Stimulated activated CD4-positive, alpha-beta T cell treated with anti-CD3 and anti-CD28 coated beads, Interleukin-15, amount 100 ng/mL, for 1 hour (primary cell): ENCODE measurements at places on chromosomes 4 and X.

- DNase-seq = no peak
Measured at GRCh38 chr4:54004463-54004862, 59.9 kb downstream of the CHIC2 start.

GRCh38 chr4:168812806-168813205 is 197.2 kb downstream of the CBR4 start:
- DNase-seq = no peak

DNA sequence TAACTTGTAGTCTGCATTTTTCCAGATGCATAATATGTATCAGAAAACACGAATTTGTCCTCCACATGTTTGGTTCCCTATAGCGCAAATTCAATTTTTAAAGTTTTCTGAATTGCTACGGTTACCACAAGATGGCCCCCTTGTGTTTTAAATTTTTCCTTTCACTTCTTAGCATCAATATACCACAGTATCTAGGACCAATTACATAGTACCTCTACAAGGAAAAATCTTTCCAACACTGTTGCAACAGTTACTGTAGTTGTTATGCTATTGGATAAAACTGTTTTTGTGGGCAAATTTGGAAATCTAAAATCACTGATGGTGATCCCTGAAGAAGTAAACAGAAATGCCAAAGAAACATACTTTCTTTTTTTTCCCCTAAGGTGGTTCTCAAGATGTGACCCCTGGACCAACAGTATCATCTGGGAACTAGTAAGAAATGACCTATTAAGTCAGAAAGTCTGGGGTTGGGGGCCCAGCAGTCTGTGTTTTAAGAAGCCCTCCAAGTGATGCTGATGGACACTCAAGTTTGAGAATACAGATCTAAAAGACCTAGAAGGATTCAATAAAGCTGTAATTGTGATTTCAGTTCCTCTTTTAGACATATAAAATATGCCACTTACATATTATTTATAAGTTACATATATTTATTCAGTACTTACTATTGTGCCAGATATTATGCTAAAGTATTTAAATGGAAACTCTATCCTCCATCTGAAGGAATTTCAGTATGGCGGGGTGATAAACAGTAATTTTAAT is 3.1 kb downstream of the ZGRF1 start:
- no peak for DNase-seq

DNA sequence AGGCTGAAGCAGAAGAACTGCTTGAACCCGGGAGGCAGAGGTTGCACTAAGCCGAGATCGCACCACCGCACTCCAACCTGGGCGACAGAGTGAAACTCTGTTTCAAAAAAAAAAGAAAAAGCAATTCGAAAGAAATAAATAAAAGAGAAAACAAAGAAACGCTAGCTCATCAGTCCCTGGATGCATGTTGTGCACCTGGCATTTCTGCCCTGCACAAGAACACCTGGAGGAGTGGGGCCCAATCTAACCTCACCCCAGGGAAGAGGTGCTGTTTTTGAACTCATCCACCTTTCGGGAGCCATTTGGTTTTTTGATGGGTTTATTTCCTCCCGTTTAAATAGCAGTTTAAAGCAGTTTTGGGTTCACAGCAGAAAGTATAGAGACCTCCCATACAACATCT is 5.7 kb upstream of the MRFAP1 start:
- DNase-seq = no peak

GRCh38 chr4:115260195-115260594 is 146.8 kb upstream of the NDST4 start:
- DNase-seq = no peak

DNA sequence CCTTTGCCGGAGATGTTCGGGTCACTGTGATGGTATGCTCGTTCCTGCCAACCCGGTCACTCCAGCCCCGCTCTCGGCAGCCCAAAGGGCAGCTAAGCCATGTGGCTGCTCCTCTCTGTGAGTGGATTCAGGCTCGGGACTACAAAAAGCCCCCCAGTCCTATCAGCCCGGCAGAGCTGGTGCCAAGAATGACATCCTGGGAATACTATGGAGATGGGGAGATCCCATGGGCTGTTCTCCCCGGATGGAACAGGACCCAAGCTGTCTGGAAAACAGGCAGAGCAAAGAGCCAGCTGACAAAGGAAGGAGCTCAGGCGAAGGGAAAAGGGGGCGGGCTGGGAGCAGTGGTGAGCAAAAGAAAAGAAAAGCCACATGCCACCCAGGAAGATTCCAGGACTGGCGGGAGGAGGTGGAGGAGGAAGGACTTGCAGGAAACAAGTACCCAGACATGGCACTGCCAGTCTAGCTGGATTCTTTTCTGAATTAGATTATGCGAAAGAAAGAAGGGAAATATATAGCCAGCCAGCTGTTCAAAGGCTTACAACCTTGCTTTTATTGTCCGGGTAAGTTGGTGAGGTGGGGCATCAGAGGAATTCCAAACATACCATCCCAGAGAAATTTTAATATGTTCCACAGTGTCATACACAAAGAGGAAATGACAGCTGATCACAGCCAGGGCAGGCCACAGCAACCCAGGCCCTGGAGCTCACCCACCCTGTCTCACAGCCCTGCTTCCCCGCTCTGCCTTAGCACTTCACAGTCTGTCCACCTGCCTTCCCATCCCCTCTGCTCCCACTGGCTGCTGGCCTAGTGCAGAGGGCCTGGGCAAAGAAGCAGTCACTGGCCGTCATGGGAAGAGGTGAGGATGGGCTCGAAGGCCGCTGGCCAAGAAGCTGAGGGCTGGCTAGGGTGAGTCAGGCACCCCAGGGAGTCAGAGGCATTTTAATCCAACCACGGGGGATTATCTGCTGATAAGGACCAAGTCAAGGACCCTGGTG is 3.4 kb downstream of the NDP start:
- DNase-seq = no peak

DNA sequence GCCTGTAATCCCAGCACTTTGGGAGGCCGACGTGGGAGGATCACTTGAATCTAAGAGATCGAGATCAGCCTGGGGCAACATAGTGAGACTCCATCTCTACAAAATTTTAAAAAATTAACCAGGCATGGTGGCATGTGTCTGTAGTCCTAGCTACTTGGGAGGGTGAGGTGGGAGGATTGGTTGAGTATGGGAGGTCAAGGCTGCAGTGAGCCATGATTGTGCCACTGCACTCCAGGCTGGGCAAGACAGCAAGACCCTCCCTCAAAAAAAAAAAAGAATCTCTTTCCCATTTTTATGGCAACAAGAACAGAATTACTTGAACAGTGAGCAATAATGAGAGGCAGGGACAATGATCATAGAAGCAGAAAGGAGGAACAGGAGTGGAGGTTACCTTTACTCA is 94.8 kb downstream of the RNF150 start:
- DNase-seq = no peak

GRCh38 chrX:72676465-72676864 is 37.6 kb downstream of the PHKA1 start:
- DNase-seq = no peak

DNA sequence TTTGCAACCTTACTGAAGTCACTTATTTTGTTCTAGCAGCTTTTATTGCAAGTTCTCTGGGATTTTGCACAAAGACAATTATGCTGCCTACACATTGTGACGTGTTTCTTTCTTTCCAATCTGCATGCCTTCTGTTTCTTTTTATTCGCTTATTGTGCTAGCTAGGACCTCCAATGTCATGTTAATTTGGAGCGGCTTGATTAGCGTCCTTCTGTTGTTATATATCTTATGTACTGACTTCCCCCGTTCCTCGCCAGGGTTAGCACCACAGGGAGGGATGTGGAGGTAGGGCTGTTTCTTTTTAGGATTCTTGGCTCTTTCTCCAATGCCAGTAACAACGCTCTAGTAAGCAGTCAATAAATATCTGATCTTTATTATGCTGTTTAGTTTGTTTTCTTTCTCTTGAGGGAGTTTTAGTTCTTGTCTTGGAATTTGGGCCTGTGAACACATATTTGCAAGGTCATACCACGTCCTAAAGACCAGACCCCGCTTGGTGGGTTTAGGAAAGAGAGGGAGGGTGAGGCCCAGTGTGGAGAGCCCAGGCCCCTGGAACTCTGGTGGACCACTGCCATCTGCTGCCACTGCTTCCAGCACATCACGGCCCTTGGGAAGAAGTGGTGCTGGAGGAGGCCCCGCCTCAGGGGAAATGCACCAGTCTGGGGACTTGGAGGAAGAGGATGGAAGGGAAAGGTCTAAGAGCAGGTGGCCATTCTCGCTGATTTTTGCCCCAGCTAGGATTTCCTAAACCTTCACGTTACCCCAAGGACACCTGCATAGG is 129.1 kb downstream of the TRIML1 start:
- DNase-seq = no peak

DNA sequence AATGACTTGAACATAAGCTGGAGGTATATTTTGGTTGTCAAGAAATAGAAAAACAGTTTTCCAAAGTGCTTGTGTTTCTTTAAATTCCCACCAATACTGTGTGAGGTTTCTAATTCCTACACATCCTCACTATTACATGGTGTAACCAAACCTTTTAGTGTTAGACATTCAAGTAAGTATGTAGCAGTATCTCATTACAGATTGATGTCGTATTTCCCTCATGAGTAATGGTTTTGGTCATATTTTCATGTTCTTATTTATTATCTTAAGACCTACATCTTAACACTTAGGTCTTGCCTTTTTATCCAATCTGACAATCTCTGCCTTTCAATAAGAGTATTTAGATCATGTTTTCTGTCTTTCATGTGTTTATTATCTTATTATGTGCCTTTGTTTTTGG is 253.7 kb upstream of the ANXA10 start:
- DNase-seq = no peak

GRCh38 chr4:2082627-2083026 is 23.5 kb downstream of the NAT8L start:
- no peak for DNase-seq

DNA sequence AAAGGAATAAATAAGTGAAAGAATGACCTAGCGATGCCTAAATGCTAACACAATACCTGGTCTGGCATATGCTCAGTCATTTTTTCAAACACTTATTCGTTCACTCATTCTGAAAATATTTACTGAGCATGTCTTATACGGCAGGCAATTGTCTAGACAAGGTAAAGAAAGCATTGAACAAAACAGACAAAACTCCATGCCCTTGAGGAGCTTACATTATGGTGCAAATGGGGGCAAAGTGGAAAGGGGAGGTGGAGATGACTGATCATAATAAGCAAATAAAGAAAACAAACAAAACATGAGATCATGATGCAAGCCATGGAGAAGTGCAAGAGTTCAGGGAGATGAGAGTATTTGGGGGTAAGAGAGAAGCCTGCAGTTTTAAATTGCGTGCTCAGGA is 334.6 kb upstream of the PPARGC1A start:
- DNase-seq = no peak

DNA sequence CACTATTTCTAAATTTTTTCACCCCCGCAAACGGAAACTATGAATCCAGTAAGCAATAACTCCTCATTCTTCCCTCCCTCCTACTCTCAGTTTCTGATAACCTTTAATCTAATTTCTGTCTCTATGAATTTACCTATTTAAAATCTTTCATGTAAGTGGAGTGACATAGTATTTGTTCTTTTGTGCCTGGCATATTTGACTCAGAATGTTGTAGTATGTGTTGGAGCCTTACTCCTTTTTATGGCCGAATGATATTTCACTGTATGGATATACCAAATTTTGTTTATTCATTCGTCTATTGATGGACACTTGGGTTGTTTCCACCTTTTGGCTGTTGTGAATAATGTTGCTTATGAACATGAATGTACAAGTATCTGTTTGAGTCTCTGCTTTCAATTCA is 61.1 kb upstream of the C1GALT1C1 start:
- no peak for DNase-seq

DNA sequence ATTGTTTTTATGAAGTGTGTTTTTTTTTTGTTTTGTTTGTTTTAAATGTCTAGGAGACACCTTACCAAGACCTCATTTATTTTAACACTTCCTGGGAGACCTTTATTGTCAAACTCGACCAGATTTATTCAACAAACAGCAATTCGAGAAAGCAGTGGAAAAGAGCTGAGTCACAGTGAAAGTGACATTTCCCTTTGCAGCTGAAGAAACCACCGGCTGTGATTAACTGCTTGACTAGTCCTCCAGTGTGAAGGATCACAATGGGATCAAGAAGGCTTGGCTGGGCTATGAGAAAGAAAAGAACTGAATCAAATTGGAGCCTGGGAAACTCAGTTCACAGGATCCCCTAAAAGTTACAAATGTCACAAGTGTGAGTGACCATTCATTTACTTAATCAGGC is 11.9 kb upstream of the ADH7 start:
- DNase-seq = no peak

- DNase-seq = no peak
Measured at GRCh38 chr4:86398187-86398586, 38.3 kb upstream of the MAPK10 start.

- no peak for DNase-seq
Measured at GRCh38 chr4:153790500-153790865, 1.6 kb upstream of the SFRP2 start.
